ENCODE measurements at places on chromosomes 7 and 10.

DNA sequence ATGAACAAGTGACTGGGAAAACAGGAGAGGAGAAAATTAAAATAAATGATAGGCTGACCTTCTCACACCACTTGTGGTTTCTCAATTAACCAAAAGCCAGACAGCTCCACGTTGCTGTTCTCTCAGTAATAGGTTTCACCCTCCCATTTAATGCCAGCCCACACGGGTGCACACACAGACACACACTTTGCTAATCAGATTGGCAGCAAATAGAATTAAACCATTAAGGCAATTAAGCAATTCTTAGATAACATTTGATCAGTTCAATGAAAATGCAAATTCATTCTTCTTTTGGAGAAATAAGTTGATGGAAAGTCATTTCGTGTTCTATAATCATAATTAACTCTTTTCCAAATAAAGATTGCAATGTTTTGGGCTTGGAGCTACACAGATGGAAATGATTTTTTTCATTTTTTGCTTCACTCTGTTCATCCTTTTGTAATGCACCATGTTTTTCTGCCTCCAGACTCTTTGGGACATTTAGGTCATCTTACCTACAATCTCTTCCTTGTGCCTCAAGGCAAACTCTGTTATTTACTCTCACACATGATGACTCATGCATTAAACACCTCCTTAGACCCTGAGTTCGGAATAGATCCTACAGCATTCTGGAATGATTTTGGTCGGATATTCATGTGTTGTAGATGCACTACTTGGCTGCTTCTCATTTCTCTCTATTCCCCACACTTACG, 700.7 kb downstream of the AUTS2 start:
- DNase-seq = no peak

GRCh38 chr10:36187380-36188079, 545.4 kb upstream of the FZD8 start:
- DNase-seq = no peak

DNA sequence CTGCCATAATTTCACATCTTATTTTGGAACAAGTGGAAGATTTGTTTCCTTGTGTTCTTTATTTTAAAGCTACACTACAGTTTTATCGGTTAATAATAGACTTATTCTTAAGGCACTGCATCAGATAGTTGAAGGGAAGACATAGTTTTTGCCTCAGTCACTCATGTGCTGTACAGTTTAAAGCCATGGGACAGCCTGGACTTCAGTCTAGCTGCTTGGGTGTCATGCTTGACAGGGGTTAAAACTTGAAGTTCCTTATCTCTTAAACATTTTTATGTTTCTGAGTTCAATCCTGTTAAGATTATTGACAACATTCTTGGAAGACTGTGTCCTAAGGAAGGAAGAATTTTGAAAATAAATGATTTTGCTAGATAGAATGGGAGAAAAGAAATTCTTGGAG, 49.7 kb downstream of the PPP1R9A start:
- DNase-seq = no peak

GRCh38 chr7:113959910-113960309, 41.1 kb upstream of the PPP1R3A start:
- no peak for DNase-seq

GRCh38 chr10:5599613-5600520, 66.5 kb downstream of the ASB13 start:
- DNase-seq = no peak
